ENCODE measurements at places on chromosomes 6 and 20.

- DNase-seq: no peak
These were observed 8.2 kb upstream of the TBX18 start for GRCh38 chr6:84772428-84773132.

DNA sequence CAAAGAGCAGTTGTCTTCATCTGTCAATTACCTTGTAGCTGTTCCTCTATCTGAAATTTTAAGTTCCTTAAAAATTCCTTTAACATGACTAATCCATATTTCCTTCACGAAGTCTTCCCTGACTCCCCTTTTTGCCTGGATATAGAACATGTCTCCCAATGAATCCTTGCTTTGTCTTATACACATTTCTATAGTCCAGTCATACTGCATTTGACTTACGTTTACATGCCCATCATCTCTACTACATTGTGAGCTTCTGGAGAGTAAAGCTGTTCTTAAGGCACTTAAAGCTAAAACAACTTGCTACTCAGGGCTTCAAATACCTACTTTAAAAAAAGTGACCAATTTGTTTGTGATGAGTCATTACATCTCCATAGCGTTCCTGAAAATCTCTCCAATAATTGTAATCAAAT lies 4.9 kb downstream of the REV3L start:
- DNase-seq: no peak

- peak; percentile 37 for DNase-seq
These were observed 49.4 kb downstream of the IYD start for GRCh38 chr6:150417899-150418826.

DNA sequence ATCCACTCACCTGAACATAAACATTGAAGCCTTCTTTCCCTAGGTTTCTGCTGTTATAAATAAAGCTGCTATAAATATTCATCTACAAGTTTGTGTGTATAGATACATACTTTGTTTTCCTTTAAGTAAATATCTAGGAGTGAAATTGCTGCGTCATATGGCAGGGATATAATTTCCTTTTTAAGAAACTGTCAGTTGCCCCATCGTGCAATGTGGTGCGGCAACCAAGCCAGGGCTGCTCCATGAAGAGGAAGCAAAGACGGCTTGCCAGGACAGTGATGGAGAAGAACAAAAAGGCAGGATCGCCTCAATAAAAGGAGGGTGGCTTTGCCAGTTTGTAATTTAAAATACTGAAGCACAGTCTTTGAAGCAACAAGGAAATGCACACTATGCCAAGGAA lies 36.6 kb downstream of the CITED2 start:
- DNase-seq: no peak

DNA sequence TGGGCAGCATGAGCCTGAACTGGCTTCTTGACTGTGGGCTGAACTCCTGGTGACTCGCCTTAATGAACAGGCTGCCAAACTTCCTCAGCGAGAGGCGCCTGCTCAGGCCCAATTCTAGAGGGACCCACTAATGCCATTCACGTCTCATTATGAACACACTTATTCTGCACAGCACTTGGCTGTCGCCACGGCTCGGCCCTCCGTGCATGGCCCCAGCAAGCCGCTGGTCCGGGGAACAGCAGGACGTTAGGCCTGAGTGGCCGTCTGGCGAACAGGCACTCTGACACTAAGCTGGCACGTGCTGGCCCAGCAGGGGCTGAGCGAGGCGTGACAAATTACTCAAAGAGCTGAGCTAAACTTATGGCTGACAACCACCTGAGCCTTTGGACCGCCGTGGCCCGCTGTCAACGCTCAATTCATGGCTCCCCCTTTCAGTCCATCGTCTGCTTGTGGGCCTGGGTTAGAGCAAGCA lies 45.9 kb downstream of the INSM1 start:
- DNase-seq: no peak
